ENCODE measurements at places on chromosomes 2 and 18. TPM values are rescaled to one million over a fixed set of nuclear protein-coding genes. Genes with fewer than 3 reads are reported as not detected.
A peak's percentile ranks its signal among the peaks of the same experiment; 100 is the strongest.

DNA sequence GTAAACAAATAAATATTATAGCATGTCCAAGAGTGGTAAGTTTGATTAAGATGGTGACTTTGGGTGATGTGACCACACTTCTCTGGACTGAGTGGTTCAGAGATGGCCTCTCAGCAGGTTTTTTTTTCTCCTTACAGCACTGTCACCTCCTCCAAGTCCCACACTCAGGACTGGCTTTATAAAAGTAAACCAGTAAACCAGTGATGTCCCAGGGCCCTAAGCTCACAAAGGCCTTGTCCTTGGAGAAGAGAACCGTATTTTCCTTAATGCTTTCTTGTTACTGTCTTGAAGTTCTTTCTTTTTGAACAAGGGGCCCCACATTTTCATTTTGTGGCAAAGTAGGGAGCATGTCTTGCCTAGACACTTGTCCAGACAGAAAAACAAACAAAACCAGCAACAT is 274.0 kb downstream of the MYCN start:
- DNase-seq: no peak

Gene CYP27A1
- 0.58 TPM for polyA plus RNA-seq

DNA sequence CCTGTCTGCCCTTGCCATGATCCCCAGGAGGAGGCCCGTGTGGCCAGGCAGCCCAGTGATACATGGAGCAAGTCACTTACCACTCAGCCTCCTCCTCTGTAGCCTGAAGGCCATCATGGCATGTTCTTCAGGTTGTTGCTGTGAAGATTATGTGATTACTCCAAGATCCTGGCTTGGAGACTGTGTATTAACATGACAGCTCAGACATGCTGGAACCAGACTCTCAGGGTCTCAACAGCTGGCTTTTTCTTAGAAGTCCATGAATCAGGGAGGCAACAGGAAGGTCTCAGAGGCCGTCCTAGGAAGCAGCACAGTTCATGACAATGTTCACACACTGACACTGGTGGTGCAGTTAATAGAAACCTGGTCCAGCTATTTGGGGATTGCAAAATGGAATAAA is 158.6 kb upstream of the TWIST2 start:
- no peak for DNase-seq

DNA sequence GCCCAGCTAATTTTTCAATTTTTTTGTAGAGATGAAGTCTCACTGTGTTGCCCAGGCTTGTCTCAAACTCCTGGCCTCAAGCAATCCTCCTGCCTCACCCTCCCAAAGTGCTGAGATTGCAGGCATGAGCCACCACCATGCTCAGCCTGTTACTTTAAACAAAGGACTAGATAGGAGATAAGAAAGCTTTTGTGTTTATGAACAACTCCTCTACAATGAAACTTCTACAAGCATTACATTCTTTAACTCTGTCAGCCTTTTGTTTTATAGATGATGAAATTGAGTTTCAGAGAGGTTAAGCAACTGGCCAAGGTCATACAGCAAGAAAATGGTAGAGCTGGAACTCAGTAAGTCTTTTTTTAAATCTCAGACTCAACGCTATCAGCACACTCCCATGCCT is 22.7 kb downstream of the ALPK2 start:
- DNase-seq: no peak

GRCh38 chr18:76977108-76977621 is 154.8 kb downstream of the ZNF236 start:
- DNase-seq: no peak

Gene POTEI
- polyA plus RNA-seq: not detected

Gene UGT1A8
- not detected for polyA plus RNA-seq

GRCh38 chr2:233844064-233844807 is 10.1 kb downstream of the HJURP start:
- no peak for DNase-seq

- DNase-seq: no peak
Observed at GRCh38 chr18:48408727-48409590, at the start of gene ZBTB7C. TSS of gene ZBTB7C (minus strand) at chr18:48409383.

Gene PDE1A
- polyA plus RNA-seq: not detected

Gene IL1RL2
- polyA plus RNA-seq: 1.0 TPM

- peak; percentile 51 for DNase-seq
Observed at GRCh38 chr2:60998628-60999545, 18.6 kb upstream of the PEX13 start.

Measured in foreskin keratinocyte (primary cell).